ENCODE measurements at places on chromosomes 1 and 21. TPM values are rescaled to one million over a fixed set of nuclear protein-coding genes. Genes with fewer than 3 reads are reported as not detected.

DNA sequence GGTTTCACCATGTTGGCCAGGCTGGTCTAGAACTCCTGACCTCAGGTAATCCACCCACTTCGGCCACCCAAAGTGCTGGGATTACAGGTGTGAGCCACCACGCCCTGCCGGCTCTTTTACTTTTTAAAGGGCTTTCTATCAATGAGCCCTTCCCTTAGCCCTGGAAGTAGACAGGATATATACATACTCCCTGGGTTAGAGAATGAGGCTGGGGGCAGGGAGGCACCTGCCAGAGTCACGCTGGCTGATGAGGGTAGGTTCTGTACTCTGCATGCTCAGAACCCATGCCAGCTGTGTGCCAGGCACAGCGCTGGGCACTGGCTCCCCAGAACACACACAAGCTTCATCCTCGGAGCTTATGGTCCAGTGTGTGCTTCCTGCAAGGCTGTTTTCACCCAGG is 113.6 kb upstream of the IPO9 start:
- peaks cover 85% of the 10 kb centered on the region for H3K4me1 ChIP-seq
- H3K4me3 ChIP-seq, result peak overlapping the region; percentile 49
- H3K27me3 ChIP-seq, result no peaks in the 10 kb centered on the region
- no peak for DNase-seq
- peak overlapping the region; percentile 100 for H3K27ac ChIP-seq

DNA sequence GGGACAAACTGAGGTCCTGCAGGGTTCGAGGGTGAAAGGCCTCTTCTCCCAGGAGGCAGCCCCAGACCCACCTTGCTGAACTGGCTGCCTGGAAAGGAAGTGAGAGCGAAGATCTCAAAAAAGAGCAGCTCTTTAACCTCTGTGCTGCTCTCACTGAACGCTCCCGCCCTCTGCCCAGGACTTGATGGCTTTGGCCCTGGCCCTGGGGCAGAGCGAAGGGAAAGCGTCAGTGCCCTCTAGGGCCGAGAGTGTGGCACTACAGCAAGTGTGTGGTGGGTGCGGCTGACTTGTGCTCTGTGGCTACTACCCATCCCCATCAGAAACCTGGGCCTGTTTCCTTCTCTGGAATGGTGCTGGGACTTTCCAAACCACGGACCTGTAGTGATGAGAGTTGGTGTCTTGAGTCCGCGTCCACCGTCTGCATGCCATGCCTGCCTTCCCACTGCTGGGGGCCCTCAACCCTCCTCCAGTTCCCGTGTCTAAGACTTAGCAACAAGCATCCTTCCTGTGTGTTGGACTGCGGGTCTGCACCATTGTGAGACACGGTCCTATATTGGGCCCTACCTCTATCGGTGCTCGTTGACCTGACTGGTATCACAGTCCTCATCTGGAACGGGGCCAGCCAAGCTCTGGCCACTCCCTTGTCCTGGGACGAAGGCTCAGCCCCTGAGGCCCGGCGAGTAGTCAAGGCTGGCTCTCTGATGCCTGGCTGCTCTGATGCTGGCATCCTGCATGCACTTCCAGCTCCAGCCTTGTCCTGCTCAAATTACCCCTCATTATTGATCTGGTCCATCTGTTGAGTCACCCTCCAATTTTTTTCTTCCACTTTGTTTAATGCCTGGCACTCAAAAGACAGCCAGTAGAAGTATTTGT is 180.3 kb downstream of the DISC1 start:
- no peaks in the 10 kb centered on the region for H3K27me3 ChIP-seq
- H3K4me3 ChIP-seq, result no peak overlapping the region
- DNase-seq, result no peak

- H3K27ac ChIP-seq, result no peak overlapping the region
- no peaks in the 10 kb centered on the region for H3K27me3 ChIP-seq
- peaks cover 2% of the 10 kb centered on the region for H3K4me1 ChIP-seq
- H3K4me3 ChIP-seq, result no peak overlapping the region
- H3K36me3 ChIP-seq, result peaks cover 8% of the 10 kb centered on the region
Observed at GRCh38 chr21:42581336-42581992, 67.8 kb downstream of the SLC37A1 start.

GRCh38 chr1:226915672-226915995 is 24.5 kb upstream of the COQ8A start:
- no peaks in the 10 kb centered on the region for H3K27me3 ChIP-seq
- peaks cover 5% of the 10 kb centered on the region for H3K36me3 ChIP-seq
- H3K4me1 ChIP-seq, result no peaks in the 10 kb centered on the region
- H3K27ac ChIP-seq, result no peak overlapping the region

- no peaks in the 10 kb centered on the region for H3K36me3 ChIP-seq
- no peak overlapping the region for H3K27ac ChIP-seq
- H3K4me3 ChIP-seq, result no peak overlapping the region
Observed at GRCh38 chr1:59409549-59409948, 112.7 kb downstream of the FGGY start.

DNA sequence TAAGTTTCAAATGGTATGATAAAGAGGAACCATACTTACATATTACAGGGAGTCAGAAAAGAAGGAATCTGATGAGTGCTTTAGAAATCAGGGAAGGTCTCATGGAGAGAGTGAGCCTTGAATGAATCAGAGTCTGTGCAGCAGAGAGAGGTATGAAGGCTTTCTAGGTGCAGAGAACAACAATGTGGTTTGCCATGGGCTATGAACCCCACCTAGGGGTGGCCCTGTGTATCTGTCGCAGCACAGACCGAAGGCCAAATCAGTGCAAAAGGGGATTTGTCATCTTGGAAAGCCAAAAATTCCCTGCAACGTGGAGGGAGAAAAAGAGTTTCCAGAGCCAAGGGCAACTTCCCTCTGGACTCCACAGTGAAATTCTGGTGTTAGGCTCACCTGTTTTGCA is 3.5 kb downstream of the PAPPA2 start:
- no peak overlapping the region for H3K4me3 ChIP-seq
- no peaks in the 10 kb centered on the region for H3K36me3 ChIP-seq
- no peak overlapping the region for H3K27ac ChIP-seq
- DNase-seq, result no peak
- no peaks in the 10 kb centered on the region for H3K27me3 ChIP-seq

DNA sequence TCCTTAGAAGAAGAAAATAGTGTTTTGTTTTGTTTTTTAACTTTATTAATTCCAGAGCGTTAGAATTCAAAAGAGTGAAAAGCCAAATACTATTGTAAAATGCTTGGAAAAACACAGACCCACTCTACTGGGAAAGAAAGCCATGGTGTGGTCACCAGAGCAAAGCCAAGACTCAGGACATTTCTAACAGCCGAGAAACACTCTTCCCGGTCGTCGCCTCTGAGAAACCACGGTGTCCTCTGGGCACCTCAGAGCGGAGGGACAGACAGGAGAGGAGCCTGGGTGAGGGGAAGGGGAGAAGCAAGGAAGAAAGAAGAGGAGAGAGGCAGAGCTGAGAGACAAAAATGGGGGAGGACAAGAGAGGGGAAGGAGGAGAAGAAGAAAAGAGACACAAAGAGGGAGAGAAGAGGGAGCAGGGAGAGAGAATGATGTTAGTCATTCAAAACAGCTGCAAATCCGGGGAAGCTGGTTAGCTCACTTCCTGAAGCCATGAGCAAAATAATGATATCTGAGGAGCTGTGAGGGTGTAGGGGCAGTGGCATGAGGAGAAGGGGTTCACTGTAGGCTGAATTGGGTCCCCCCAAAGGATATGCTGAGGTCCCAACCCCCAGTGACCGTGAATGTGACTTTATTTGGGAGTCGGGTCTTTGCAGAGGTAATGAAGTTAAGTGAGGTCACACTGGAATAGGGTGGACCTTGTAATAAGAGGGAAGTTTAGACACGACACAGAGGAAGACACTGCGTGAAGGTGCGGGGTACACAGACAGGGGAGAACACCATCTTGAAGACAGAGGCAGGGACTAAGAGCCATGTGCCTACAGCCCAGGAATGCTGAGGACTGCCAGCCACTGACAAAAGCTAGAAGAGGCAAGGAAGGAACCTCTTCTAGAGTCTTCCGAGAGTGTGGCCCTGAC is 58.2 kb upstream of the DMRTB1 start:
- no peak overlapping the region for H3K4me3 ChIP-seq
- DNase-seq, result peak; percentile 42
- no peaks in the 10 kb centered on the region for H3K4me1 ChIP-seq
- H3K27ac ChIP-seq, result no peak overlapping the region
- H3K36me3 ChIP-seq, result no peaks in the 10 kb centered on the region

DNA sequence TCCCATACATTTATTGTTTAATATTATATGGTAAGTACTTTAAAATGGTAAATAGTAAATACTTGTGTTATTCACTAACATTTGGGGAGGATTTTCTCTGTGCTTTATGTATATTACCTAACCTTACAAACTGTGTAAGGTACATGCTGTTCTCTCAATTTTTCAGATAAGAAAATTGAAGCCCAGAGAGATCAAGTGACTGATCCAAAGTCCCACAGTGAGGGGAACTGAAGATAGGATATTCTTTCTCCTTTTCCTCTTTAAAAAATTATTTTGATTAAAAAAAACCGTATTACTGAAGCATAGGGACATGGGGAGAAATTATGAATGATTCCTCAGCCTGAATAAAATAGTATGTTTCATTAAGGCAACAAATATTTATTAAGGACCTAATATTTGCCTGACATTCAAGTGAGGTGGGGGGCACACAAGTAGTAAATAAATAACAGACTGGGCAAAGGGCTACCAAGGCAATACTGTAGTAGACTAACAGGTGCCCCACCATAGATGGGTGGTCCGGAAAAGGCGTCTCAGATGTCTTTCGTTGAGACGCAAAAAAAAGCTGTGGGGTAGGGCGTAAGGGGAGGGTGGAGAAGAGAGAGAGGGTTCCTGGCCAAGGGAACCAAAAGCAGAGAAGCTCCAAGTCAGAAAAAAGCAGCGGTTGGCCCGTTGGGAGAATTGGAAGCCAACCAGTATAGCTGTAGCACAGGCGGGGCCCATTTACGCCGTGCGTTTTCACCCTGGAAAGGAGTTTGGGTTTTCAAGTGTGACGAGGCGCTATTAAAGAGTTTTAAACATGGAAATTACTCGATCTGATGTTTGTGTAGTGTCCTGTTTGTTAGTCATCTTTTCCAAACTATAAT is 944 bp upstream of the AGO3 start:
- peaks cover 1% of the 10 kb centered on the region for H3K36me3 ChIP-seq
- H3K4me3 ChIP-seq, result peak overlapping the region; percentile 82
- peaks cover 53% of the 10 kb centered on the region for H3K4me1 ChIP-seq
- DNase-seq, result no peak
- peak overlapping the region; percentile 95 for H3K27ac ChIP-seq

KIF17 gene
- total RNA-seq, result 0.11 TPM

ARHGEF16 gene
- total RNA-seq, result 3.2 TPM

S100A16 gene
- total RNA-seq, result 143 TPM

LIPI gene
- not detected for total RNA-seq
